T-cell (primary cell): ENCODE measurements at places on chromosomes 5 and 9.

- DNase-seq: no peak
Measured at GRCh38 chr5:54294097-54294667, 16.2 kb downstream of the ARL15 start.

GRCh38 chr9:134379831-134380365 is 53.6 kb downstream of the RXRA start:
- no peak for DNase-seq

DNA sequence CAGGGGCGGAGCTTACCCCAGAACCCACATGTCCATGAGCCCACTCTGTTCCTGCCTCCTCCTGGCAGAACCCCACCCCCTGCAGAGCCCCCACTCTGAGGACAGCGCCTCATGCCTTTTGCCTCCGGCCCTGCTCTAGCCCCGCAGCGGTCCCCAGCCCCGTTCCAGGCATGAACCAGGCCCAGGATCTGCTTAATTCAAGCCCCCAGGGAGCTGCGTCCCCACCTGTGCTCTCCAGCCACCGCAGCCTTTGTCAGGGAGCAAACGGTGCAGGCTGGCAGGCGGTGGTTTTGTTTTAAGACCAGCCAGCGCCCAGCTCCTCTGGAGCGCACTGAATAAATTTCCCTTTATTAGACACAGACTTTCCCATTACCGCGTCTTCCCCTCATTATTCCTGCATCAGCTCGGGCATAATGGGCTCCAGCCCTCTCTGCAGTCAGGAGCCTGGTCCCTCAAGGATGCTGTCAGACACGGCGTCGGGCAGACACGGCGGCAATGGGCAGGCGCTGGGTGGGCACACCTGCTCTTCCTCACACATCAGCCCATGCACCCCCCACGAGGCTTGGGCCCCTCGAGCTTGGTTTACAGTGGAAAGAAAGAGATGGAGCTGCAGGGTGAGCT is 137.6 kb downstream of the OLFM1 start:
- DNase-seq: no peak

DNA sequence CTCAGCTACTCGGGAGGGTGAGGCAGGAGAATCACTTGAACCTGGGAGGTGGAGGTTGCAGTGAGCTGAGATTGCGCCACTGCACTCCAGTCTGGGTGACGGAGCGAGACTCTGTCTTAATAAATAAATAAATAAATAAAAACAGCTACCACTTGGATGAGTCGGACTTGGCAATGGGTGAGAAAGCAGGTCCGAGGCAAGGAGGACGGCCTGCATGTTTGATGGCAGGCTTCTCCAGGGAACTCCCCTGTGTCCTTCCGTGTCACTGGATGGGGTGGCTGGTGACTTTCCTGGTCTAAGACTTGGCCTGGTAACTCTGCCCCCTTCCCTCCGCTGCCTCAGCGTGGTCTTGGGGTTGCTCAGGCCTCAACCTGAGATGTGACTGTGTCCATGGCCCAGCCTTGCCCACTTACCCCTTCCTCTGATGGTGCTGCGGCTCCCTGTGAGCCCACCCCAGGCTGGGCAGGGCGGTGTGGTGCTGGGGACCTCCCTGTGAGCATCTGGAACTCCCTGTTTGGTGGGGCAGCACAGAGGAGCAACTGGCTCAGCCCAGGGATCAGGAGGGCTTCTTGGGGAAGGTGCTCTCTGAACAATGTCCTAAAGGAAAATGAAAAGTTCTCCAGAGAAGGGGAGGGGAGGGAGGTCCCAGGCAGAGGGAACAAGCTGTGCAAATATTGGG is 62.5 kb upstream of the PSD2 start:
- no peak for DNase-seq

GRCh38 chr5:156912869-156913268 is 50.2 kb downstream of the TIMD4 start:
- DNase-seq: no peak

- no peak for DNase-seq
Measured at GRCh38 chr9:77158772-77159513, 18.4 kb upstream of the VPS13A start.

DNA sequence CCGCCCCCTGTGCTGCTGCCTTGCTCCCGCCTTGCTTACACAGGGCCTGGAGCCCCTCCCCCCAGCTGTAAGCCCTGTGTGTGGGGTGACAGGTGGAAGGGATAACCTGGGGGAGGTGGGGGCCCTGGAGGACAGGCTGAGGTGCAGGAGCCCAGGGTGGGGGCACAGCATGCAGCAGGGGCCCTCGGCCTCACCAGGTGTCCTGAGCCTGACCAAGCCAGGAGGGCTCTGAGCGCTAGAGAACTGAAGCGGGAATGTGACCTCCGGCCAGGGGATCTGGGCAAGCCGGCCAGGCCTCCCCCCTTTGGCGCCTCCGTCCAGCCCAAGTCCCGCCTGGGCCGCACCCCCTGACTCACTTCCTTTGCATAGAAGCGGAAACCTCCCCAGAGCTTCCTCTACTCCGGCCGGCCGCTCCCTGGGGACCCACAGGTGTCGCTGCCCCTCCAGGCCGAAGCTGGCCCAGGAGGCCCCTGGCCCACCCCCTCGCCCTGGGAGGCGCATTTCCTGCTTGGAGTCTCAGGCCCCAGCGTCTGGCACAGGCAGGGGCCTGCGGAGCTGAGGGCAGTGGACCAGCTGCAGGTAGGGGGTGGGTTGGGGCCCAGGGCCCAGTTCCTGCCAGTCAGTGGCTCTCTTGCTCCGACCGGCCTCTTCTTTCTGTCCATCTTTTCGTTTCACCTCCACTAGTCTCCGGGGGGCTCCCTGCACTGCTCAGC is at the start of gene TOR4A:
TSS of gene TOR4A (plus strand) at position 398 of the 713 bp plus-strand sequence. CDS start 964 bp downstream, outside the sequence.
- DNase-seq: no peak

DNA sequence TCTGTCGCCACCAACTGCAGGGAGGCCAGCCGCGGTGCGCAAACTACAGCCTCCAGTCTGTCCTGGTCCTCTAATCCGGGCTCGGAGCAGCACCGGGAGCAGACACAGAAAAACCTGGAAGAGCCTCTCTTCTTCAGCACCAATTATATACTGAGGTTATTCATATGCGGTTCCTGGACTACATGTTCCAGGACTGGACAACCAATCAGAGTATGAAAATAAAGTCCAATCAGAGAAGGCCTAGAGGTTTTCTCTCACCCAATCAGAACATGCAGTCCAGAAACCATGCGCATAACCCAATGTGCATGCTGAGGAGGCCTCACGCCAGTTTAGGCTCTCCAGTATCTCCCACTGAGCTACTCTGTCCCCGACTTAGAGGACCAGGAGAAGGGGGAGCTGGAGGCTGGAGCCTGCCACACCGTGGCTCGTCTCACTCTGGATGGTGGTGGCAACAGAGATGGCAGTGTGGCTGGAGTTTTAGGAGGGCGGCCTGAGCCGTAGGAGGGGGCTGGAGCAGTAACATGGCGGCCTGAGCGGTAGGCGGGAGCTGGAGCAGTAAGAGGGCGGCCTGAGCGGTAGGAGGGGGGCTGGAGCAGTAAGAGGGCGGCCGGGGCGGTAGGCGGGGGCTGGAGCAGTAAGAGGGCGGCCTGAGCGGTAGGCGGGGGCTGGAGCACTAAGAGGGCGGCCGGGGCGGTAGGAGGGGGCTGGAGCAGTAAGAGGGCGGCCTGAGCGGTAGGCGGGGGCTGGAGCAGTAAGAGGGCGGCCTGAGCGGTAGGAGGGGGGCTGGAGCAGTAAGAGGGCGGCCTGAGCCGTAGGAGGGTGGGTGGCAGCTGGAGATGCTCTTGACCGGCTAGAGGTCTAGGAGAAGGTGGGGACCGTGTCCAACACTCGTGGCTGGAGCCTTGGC is 20.4 kb upstream of the TRIM52 start:
- DNase-seq: no peak

GRCh38 chr9:127991017-127991756 is 10.4 kb upstream of the EEIG1 start:
- DNase-seq: no peak

- no peak for DNase-seq
Measured at GRCh38 chr9:14531341-14532269, 161.6 kb downstream of the ZDHHC21 start.

DNA sequence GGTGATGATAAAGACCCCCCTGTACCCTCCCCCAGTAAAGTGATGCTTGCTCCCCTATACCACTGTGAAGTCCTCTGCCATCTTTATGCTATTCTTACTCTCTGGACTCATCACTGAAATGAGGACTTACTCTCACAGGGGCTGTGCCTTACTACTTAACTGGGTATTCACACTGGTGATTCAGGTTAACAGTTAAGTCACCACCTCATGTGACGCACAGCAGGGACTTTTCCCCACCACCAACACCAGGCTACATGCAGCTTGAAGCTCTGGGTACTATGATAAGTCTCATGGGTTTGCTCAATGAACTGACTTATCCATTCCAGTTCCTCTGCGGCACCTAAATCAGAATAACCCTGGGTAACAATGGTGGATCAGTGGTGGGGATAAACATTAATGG is 163.7 kb downstream of the ELAVL2 start:
- no peak for DNase-seq

- no peak for DNase-seq
Measured at GRCh38 chr9:135554718-135555117, 6.8 kb upstream of the PAEP start.

DNA sequence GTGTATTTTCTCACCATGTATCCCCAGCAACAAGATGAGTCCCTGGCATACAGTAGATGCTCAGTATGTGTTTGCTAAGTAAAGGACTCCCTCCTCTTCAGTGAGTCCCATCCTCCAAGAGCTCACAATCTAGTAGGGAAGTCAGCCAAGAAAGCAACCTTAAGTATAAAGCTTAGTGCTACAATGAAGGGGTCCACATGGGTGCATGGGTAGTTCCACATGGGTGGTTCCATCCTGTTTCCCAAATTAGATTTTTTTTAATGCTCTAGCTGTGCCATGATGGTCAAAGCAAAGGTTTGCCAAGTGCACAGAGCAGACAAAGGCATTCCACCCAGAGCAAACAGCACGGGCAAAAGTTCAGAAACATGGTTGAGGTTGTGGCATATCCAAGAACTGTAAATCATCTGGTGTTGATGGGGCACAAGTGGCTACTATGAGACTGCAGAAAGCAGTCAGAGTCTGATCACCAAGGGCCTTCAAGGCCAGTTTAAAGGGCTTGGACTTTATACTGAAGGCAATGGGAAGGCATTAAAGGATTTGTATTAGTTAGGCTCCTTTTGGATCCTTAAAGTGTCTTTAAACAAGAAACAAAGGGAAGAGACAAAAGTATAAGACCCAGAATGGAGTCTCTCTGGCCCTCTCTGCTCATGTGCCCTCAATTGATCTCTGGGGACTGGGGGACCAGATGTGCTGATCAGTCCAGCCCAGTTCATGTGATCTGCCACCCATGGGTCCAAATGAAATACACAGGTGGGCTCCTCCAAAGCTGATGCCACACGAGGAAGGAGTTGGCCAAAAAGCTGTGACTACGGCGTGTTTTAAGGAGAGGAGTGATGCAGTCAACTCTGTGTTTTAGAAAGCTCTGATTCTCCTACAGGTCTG is 9.0 kb upstream of the CPLX2 start:
- DNase-seq: no peak

DNA sequence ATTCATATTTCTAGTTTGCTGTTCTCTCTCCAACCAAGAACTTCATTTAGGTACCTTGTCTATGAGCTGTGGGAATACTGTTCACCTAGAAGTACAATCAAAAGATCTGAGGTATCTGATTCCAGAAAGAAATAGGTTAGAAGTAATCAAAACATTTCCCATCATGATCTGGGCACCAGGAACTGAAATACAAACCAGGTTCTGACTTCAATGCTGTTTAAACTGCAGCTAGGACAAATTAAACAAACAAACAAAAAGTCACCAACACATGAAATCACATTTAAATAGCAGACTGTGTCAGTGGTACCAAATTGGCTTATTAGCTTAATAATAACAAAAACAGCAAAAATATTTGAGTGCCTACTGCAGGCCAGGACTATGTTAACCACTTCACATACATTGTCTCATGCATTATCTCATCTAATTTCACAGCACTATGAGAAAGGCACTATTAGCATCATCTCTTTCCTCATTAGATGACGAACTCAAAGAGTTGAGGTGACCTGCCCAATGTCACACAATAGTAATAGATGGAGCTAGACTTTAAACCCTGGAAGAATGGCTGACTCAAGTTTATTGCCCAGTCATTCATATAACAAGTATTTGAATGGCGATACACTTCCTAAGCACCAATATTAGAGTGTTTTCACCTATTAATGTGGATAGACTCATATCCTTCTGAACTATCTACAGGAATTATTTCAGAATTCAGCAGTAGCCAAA is 14.5 kb downstream of the PLPP1 start:
- DNase-seq: no peak

- no peak for DNase-seq
Measured at GRCh38 chr5:118185018-118185417, 803.3 kb downstream of the DTWD2 start.

DNA sequence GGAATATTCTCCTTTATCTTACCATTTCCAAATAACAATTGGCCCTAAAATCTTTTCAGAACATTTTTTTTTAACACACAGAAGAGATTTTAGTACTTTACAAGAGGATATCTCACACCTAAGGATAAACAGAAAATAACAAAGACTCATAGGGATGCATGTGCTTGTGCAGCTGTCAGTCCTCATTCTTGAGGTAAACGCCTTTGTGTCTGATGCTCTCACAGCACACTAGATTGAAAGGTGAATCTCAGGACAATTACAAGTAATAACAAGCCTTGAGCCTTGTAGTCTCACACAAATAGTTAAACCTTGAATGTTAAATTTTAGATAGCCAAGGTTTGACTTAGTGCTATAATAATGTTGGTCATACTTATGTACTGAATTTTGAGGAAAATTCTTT is 439.2 kb downstream of the PTPRD start:
- DNase-seq: no peak

- no peak for DNase-seq
Measured at GRCh38 chr5:117486879-117487391, 912.3 kb upstream of the SEMA6A start.

- no peak for DNase-seq
Measured at GRCh38 chr9:109507421-109507838, 9.3 kb upstream of the PTPN3 start.

GRCh38 chr5:34570721-34571676 is 85.1 kb upstream of the RAI14 start:
- DNase-seq: no peak

DNA sequence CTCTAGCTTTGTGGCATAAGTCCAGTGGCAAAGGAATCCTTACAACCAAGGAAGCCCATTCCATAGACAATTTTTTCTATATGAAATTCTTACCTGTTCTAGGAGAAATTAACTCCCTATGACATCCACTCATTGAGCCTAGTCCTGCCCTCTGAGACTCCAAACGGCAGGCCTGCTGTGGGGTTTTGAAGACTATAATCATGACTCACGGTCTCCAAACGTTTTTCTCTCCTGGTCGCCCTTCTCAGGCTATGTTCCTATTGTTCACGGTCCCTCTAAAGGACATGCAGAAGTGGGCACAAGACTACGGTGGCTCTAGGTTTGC is 611 bp downstream of the EXOSC3 start:
- no peak for DNase-seq

- DNase-seq: no peak
Measured at GRCh38 chr5:64273276-64273675, 107.6 kb downstream of the RNF180 start.

GRCh38 chr5:138503487-138504270 is 38.4 kb downstream of the EGR1 start:
- no peak for DNase-seq

GRCh38 chr9:70502690-70503089 is 88.2 kb upstream of the KLF9 start:
- DNase-seq: no peak
